ENCODE measurements at places on chromosomes 2 and 18.

GRCh38 chr2:156999661-157000060 lies 257.8 kb upstream of the GALNT5 start:
- no peak for DNase-seq

DNA sequence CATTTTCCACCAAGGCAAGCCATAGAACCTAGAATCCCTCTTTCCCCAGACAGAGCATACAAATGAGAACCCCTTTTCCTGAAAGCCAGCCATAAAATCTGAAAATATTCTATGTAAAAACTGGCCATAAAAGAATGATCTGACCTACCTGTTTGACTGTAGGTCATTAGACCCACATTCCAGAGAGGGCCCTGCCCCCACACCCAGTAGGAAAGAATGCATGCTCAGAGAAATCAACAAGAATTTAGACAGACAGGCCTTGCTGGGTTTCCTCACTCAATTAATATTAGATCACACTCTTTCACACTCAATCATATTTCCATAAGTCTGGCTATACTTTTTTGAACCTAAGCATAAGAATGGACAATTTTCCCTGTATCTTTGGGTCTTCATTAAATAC lies 929.5 kb downstream of the ERBB4 start:
- no peak for DNase-seq

- no peak for DNase-seq
These were observed 58.3 kb upstream of the TNP1 start for GRCh38 chr2:216918088-216918680.

GRCh38 chr2:163713534-163714311 lies 22.1 kb downstream of the FIGN start:
- DNase-seq = no peak

GRCh38 chr2:143994961-143995360 lies 525.0 kb downstream of the ZEB2 start:
- DNase-seq = no peak

DNA sequence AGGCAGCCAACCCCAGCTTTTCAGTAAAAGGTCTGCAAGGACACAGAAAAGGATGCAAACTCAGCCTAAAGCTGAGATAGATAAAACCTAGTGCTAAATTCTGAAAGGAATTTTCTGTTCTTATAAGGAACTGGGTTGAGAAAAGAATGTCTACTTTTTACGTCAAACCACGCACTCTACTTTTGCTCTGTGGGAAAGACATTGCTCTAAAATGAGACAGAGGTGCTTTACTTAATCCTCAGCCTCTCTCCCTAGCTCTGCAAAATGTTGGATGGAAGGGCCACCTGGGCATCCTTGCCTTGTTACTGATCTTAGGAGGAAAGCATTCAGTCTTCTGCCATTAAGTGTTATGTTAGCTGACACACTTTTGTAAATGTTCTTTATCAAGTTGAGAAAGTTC lies 72.1 kb upstream of the LINC00305 start:
- no peak for DNase-seq
